ENCODE measurements at places on chromosomes 16 and 17.

GRCh38 chr16:3984111-3985060 lies 103.9 kb upstream of the CREBBP start:
- no peak for DNase-seq

DNA sequence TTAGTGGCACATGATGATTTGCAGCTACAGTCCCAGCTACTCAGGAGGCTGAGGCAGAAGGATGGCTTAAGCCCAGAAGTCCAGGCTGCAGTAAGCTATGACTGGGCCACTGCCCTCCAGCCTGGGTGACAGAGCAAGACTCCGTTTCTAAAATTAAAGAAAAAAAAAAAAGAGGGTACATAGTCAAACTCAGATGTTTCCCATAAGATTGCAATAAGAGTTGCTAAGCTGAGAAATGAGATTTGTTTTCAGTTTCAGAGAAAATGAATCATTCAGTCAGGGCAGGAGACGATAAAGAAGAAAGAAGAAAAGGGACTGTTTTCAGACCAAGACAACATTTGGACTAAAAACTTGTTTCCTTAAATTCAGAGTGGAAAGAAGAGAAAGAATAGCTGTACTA lies 30.2 kb upstream of the PHLPP2 start:
- DNase-seq = no peak

- DNase-seq = no peak
Measured at GRCh38 chr16:78866521-78866920, 734.0 kb downstream of the MAF start.

- no peak for DNase-seq
Measured at GRCh38 chr17:75685499-75685898, 18.4 kb downstream of the SAP30BP start.

GRCh38 chr17:8698162-8698971 lies 46.3 kb downstream of the CCDC42 start:
- no peak for DNase-seq

- DNase-seq = no peak
Measured at GRCh38 chr16:53281280-53281679, 153.0 kb upstream of the RBL2 start.

DNA sequence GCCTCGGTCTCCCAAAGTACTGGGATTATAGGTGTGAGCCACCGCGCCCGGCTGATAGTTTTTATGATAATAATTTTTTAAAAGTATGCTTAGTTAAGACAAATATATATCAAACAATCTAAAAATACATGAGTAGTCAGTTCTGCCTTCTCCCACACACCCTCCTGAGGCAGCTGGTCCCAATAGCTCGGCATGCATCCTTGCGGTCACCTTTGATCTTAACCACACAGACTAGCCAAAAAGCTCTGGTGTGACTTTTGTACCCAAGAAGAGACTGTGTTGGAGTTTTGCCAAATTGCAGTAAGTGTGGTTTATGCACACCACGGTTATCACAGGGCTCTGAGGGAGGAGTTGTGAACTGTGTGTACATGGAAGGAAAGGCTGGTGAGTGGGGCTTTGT lies 25.6 kb downstream of the ATP6V0A1 start:
- peak; percentile 86 for DNase-seq

- no peak for DNase-seq
Measured at GRCh38 chr16:49940464-49941224, 84.4 kb upstream of the CNEP1R1 start.

GRCh38 chr16:67509016-67509415 lies 19.6 kb upstream of the RIPOR1 start:
- DNase-seq = no peak

DNA sequence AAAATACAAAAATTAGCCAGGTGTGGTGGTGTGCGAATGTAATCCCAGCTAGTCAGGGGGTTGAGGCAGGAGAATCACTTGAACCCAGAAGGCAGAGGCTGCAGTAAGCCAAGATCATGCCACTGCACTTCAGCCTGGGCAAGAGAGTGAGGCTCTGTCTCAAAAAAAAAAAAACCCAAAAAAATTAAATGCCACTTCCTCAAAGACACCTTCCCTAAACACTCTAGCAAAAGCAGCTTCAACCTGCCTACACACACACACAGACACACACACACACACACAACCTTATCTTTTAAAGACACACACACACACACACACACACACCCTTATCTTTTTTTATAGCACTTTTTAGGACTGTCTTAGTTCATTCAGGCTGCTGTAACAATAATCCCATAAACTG lies 201.7 kb upstream of the PSMD7 start:
- DNase-seq = no peak

DNA sequence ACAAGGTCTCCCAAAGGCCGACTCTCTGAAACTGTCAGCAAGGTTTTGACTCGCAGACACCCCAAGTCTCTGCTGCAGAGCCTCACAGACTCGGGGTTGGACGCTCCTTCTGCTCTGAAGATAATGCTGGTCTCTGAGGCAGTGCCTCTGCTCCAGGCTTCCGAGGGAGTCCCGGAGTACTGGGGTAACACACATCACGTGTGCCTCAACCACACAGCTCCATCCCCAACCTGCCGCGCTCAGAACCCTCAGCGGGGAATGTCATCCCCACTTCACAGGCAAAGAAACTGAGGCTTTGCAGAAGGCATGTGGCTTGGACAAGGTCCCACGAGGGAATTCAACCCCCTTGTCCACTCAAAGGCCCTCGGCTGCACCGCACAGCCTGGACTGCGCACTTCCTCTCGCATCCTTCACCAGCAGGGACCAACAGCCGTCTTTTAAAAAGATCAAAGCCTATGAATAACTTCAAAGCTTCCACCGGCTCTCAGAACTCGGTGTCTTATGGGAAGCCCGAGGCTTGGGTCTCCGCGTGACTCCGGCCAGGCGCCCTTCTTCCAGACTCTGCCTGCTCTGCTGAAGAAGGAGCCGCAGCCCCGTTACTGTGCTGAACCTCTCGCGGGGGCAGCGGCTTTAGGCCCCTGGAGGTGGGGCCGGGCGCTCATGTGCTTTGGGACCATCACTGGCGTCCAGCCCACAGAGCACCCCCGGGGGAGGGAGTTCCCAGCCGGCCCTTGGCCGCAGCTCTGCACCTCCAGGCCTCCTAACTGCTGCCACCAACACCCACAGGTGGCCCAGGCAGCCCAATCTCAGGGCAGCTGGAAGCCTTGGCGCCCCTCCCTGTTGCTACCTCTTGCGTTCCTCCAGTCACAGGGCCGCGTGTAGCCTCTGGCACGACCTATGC lies 2.2 kb downstream of the TMEM204 start:
- DNase-seq = peak; percentile 60

DNA sequence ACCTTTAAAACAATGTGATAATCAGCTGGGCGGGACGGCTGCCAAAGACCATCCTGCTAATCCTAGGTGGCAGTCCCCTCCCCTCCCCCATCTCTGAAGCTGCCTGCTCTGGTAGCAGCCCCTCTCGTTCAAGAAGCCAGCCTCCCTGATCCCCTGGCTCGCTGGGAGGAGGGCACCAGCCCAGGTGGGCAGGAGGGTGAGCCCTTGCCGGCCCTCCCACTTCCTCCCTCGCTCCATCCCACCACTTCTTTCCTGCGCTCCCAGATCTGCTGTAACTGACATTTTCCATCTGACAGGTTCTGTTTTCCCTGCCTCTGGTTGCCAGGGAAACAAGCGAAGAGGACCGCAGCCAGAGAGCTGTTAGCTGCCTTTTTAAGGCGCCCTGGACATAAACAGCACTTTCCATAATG lies 155.7 kb upstream of the TNRC6C start:
- DNase-seq = no peak

- no peak for DNase-seq
Measured at GRCh38 chr17:12261354-12261753, 240.7 kb downstream of the MAP2K4 start.

DNA sequence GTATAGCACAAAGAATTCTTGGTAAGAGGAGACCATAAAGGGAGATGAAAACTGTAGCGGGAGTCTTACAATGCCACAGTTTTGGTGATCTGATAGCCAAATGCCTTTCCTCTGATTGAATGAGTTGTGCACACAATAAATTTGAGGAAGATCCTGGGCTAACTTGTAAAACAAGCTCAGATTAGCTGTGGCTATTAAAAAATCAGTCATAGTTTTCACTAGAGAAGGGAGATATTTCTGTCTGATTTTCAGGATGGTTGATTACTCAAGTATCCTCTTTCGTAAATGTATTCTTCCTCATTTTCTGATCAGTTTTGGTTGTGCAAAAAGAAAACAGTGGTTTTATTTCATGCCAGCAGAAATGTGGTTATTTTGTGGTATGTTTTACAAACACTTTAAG lies 9.1 kb upstream of the METTL9 start:
- no peak for DNase-seq

DNA sequence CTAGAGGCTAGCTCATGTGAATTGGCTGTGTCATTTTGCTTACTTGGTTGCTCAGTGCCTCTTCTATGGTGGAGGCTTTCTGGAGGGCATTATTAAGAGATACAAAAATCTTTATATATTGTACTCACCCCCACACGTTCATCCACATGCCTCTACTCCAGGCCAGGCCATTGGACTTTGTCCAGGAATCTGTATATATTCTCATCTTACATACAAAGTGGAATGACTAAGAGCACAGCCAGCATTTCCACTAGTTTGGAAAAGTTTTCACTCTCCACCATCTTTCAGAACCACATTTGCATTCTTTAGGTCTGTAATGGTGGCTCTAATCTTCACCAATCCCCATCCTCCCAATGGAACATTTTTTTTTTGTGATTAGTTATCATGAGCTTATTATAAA lies 4.8 kb upstream of the GLG1 start:
- no peak for DNase-seq

- no peak for DNase-seq
Measured at GRCh38 chr17:56676810-56677209, 83.3 kb downstream of the NOG start.

GRCh38 chr16:22358000-22358399 lies 16.4 kb downstream of the CDR2 start:
- no peak for DNase-seq

DNA sequence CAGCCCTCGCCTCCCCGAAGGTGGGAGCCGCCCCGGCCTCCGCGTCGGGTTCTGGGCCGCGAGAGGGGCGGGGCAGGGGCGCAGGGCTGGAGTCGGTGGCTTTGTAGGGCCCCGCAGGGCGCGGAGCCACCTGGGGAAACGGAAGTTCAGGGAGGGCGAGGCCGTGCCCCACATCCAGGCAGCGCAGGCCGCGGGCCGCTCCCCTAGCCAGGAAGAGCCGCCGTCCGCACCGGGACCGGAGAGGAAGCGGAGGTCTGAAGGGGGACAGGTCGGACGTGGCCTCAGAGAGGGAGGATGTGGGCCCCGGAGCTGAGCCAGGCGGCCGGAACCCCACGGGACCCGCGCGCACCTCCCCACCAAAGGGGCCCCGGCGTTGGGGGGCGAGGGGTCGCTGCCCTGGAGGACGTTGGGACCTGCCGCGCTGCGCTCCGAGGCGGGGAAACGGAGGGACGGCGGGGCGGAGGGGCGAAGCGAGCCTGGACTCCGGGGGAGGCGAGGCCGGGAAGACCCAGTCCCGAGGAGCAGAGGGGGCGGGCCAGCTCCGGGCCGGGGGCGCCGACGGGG lies 482 bp upstream of the SLC16A3 start:
- DNase-seq = peak; percentile 83

- no peak for DNase-seq
Measured at GRCh38 chr17:17818088-17818526, 18.7 kb downstream of the SREBF1 start.

DNA sequence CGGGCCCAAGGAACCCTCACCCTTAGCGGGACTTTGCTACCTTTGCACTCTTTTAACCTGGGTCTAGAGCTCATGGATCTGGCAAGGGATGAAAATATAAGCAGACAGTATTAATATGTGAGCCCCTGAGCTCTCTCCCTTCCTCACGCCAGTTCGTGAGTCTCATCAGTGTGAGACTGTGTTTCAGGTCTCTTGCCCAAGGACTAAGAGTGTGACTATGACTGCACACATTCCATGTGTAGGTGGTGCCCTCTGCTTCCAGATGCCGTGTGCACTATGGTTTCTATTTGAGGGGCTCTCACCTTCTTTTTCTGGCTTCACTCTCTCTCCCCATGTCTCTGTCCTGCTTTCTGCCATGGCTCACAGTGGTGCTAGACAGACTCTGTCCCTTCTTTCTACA lies 40.5 kb downstream of the DHRS7B start:
- DNase-seq = no peak

DNA sequence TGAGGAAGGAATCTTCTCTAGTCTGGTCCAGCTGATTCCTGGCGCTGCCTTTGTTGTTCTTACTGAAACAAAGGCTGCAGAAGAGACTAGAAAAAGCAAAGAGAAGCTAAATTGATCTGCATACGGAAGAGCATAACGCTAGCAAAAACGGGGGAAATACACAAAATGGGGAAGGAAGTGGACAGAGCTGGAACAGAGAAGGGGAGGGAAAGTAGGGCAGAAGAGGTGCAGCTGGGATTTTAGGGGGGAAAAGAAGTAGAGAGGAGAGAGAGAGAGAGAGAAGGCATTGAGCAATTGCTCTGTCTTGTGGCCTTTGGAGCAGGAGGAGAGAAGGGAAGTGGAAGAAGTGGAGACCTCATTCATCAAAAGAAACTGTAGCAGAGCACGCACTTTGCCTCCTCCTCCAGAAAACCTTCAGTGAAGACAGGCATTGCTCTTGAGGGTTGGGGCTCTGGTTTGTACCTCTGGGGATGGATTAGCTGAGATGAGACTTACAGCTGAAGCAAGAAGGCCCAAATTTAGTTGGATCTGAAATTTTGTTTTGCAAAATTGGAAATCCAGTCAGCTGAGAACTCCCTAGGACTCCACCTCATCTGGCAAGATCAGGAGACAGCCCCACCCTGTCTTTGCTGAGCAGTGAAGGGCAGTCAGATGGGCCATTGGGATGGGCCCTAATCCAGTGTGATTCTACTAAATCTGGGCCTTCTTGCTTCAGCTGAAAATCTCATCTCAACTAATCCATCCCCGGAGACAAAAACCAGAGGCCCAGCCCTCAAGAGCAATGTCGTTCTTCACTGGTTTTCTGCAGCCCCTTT lies 55.8 kb downstream of the CDRT4 start:
- no peak for DNase-seq

DNA sequence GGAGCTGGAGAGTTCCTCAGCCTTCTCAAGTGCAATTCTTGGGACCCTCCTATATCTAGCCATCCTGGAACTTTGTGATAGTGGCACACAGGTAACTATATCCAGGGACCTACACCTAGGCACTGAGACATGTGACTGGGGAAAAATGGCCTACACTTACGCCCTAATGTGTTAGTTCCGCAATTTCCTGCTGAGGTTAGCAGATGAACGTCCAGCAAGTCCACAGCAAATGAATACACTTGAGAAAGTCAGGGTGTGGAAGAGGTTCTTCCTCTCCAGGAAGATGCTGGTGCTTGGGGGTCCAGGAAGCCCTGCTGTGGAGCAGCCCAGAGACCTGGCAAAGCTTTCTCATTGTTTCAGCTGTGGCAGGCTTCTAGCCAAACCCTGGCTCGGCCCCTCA lies 20.8 kb downstream of the PIK3R5 start:
- no peak for DNase-seq
